Stimulated activated naive CD4-positive, alpha-beta T cell treated with Interleukin-2 at 50 U/mL for 16 hours (primary cell): ENCODE measurements at places on chromosomes 3 and 15.

- DNase-seq: no peak
These were observed 6.7 kb upstream of the ZBED2 start for GRCh38 chr3:111601810-111602209.

DNA sequence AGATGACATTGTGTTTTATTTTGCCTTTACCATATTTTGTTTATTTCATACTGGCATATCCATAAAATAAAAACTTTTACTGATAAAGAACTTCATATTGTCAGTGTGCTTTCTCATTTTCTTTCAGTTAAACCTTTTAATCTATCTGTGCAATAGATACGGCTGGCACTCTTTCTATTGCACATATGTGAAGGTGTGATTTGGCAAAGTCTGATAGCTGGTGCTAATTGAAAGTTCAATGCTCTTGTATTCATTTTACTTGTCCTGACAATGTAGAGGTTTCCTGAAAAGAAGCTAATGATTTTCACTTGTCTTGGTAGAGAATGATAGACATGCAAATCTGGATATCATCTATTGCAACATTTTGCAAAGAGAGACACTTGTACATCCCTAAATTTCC lies 467.0 kb downstream of the NSUN3 start:
- no peak for DNase-seq

- no peak for DNase-seq
These were observed 110.1 kb downstream of the DNAH12 start for GRCh38 chr3:57434041-57434440.

GRCh38 chr3:178518660-178519396 lies 17.4 kb upstream of the KCNMB2 start:
- DNase-seq: no peak

DNA sequence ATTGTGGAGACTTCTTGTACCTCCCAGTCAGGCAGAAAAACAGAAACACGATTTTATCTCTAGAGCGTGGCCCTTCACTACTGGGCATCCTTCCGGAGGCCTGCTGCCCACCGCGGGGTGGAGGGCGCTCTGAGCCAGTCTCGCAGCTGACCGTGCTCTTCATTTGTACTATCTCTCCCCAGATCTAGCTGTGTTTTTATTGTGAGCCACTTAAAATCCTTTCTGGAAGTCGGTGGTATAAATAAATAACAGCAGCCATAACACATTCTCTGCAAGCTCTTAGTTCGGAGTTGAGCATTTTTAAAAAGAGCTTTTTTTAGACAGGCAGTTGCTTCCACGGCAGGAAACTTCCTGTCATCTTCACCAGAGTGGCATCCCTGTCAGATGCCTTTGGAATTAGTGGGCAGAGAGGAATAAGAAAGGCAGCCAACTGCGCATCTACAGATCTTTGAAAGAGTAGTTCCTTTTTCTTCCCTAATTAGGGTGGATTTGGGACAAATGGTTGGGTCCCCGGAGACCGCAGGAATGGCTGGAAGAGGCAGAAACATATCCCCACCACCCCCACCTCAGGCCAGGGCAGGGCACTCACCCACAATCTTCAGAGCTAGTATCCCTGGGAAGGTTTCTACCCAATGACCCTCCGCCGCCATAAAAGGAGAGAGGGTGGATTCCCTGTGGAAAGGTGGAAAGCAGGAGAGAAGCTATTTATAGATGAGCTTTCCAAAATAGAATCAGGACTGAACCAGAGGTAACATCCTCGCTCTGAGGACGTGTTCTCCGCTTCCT lies 91.1 kb downstream of the TOP2B start:
- no peak for DNase-seq

GRCh38 chr3:41352510-41352909 lies 153.2 kb downstream of the CTNNB1 start:
- no peak for DNase-seq

DNA sequence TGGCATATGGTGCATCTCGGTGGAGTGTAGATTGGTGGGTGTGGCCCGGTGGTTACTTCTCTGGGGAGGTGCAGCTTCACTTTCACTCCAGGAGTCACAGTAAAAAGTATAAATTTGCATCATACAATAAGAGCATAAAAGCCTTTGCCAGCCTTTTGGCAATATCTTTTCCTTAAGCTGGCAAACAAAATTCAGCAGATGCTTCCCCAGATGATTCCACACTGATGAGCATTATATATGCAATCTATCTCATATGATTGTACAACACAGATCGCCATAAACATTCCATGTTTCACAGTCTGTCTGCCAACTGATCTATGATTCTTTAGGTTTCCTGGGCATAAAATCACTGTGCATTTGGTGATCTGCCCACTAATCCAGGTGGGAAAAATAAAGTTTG lies 120.2 kb upstream of the ALCAM start:
- no peak for DNase-seq

DNA sequence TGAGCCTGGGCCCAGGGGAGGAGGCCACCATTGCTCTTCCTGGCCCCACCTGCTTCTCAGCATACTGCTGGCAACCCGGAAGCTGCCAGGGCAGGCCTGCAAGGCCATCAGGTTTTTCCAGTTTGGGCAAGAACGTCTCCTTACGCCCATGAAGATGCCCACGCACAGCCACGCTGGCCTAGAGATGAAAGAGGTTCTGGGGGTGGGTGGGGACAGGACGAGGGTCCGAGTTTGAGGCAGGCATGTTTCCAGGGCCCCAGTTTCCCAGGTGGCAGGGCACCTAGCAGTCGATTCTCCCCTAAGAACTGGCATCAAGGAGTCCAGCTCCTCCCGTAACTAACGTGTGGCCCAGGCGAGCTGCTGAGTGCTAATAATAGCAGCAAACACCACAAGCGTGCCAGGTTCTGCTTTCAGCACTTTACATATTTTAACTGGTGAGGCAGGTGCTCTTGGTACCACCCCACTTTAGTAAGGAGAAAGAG lies 45.8 kb downstream of the ZNF710 start:
- no peak for DNase-seq

DNA sequence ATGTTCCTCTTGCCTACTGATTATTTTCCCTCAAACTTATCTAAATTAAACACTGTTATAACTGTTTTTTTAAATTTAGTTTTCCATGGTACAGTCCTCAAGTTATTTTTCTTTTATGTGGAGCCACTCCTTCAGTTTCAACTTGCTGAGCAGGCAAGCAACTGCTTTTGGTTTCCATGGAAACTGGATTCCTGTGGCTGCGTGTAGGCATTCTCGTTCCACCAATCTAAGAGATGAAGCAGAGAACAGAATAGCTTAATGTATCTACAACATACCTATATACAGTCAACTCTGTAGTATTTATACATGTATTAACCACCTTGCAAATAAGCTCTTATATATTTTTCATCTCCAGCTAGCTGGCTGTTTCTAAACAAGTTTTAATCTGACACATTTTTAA lies 25.8 kb upstream of the ANXA2 start:
- no peak for DNase-seq

DNA sequence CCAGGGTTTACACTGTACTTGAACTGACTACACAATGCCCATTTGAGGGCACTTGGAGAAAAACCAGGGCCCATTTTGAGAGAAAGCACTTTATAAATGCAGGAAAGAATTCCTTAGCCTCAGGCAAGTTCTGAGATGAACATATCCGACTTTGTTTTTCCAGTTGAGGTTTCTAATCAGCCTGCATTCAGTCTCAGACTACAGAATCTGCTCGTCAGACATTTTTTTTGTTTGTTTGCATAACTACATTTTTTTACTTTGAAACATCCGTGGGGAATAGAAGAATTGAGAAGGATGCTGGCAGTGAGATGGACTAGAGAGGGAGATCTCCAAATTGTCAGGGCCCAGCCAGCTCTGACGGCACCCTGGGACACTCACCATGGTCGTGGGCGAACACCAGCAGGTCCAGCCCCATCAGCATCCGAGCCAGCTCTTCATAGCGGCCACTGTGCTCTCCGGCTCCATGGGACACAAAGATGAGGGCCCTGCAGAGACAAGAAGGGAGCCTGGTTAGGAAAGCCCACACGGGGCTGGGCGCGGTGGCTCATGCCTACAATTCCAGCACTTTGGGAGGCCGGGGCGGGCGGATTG lies 40.8 kb downstream of the MGLL start:
- no peak for DNase-seq
